ENCODE measurements at places on chromosomes 12 and 14. TPM values are rescaled to one million over a fixed set of nuclear protein-coding genes. Genes with fewer than 3 reads are reported as not detected.
A peak's percentile ranks its signal among the peaks of the same experiment; 100 is the strongest.

Gene ZBTB1
- total RNA-seq, result 71.1 TPM

Gene MGAT4C
- not detected for total RNA-seq

Gene KERA
- not detected for total RNA-seq

Gene RITA1
- 18.0 TPM for total RNA-seq

Gene C12orf50
- total RNA-seq, result not detected

Gene CLEC6A
- total RNA-seq, result not detected

Gene MUCL1
- total RNA-seq, result not detected

Gene IL26
- total RNA-seq, result 1.00 TPM

Gene MYF6
- not detected for total RNA-seq

Gene MYO1H
- not detected for total RNA-seq

Gene PDE3A
- total RNA-seq, result not detected

Gene ERH
- total RNA-seq, result 334 TPM

DNA sequence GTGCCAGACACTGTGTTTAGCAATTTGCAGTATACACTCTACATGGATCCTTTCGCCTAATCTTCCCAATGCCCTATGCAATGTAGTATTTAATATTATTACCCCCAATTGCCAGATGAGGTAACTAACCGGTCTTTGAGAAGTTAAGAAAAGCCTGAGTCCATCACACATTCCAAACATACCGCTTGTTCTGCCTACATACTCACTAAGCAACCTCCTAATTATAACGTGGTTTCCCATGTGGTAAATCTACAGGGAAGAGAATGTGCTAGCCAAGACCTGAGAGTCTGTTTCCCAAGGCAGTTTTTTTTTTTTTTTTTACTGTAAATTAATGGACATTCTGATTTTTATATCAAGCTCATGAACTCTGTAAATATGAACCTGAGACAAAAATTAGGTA is 37.2 kb downstream of the ATP2B1 start:
- peaks cover 24% of the 10 kb centered on the region for H3K4me1 ChIP-seq
- H3K4me3 ChIP-seq, result no peak overlapping the region
- no peaks in the 10 kb centered on the region for H3K27me3 ChIP-seq
- no peak overlapping the region for H3K27ac ChIP-seq
- DNase-seq, result no peak
- H3K36me3 ChIP-seq, result peaks cover 8% of the 10 kb centered on the region

GRCh38 chr12:25896981-25897380 is 61.5 kb upstream of the RASSF8 start:
- no peaks in the 10 kb centered on the region for H3K36me3 ChIP-seq
- H3K27ac ChIP-seq, result no peak overlapping the region
- no peak overlapping the region for H3K4me3 ChIP-seq
- H3K27me3 ChIP-seq, result no peaks in the 10 kb centered on the region
- no peaks in the 10 kb centered on the region for H3K4me1 ChIP-seq

DNA sequence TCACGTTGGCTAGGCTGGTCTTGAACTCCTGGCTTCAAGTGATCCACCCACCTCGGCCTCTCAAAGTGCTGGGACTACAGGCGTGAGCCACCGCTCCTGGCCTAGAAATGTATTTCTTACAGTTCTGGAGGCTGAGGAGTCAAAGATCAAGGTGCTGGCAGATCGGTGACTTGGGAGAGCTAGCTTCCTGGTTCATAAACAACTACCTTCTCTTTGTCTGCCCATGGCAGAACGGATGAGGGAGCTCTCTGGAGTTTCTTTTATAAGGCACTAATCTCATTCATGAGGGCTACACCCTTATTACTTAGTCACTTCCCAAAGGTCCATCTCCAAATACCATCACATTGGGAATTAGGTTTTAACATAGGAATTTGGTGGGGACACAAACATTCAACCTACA is 38.9 kb downstream of the SLC17A8 start:
- H3K4me3 ChIP-seq, result no peak overlapping the region
- no peak overlapping the region for H3K27ac ChIP-seq
- no peaks in the 10 kb centered on the region for H3K4me1 ChIP-seq
- H3K27me3 ChIP-seq, result peaks cover 2% of the 10 kb centered on the region
- no peak for DNase-seq
- no peaks in the 10 kb centered on the region for H3K36me3 ChIP-seq

DNA sequence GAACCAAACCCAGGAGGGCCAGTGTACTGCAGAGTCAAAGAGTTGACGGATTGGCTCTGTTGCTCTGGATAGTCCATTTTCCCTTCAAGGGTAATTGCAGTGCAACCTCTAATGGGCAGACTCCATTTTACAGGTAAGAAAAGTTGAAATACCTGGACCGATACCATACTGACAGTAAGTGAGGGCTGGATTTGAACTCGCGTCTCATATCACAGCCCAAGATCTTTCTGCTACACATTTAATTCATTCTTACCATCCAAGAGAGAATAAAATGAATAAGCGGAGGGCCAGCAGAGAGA is 356 bp upstream of the ZC3H14 start:
- peaks cover 32% of the 10 kb centered on the region for H3K4me1 ChIP-seq
- peak overlapping the region; percentile 93 for H3K27ac ChIP-seq
- H3K36me3 ChIP-seq, result peaks cover 6% of the 10 kb centered on the region
- H3K27me3 ChIP-seq, result peaks cover 24% of the 10 kb centered on the region
- DNase-seq, result no peak

DNA sequence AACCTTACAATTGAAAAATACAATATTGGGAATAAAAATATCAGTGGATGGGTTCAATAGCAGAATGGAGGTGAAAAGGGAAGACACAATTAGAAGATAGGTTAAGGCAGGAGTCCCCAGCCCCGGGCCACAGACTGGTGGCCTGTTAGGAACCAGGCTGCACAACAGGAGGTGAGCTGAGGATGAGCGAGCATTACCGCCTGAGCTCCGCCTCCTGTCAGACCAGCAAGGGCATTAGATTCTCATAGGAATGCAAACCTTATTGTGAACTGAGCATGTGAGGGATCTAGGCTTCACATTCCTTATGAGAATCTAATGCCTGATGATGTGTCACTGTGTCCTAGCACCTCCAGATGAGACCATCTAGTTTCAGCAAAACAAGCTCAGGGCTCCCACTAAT is 27.3 kb upstream of the ST8SIA1 start:
- H3K4me1 ChIP-seq, result no peaks in the 10 kb centered on the region
- no peak overlapping the region for H3K4me3 ChIP-seq
- DNase-seq, result no peak
- no peak overlapping the region for H3K27ac ChIP-seq

GRCh38 chr14:104366931-104367865 is 212.4 kb upstream of the C14orf180 start:
- H3K36me3 ChIP-seq, result no peaks in the 10 kb centered on the region
- H3K4me1 ChIP-seq, result no peaks in the 10 kb centered on the region
- no peaks in the 10 kb centered on the region for H3K27me3 ChIP-seq

GRCh38 chr12:132449565-132450417 is 40.2 kb upstream of the FBRSL1 start:
- H3K36me3 ChIP-seq, result peaks cover 1% of the 10 kb centered on the region
- no peak for DNase-seq
- H3K4me3 ChIP-seq, result no peak overlapping the region
- peaks cover 45% of the 10 kb centered on the region for H3K4me1 ChIP-seq
- peaks cover 2% of the 10 kb centered on the region for H3K27me3 ChIP-seq

DNA sequence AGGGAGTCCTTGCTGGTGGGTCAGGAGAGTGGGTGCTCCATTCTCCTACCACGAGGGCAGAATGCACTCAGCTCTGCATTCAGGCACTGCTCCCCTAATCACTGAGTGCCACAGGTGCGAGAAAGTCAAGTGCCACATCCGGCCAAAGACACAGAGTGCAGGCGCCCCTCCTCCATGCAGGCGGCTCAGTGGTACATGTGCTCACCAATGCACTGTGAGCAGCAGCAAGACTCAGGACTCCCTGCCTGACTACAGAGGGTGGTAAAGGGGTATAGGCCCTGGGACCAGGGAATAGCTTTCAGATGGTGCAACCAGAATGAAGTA is 32.9 kb downstream of the ZFYVE21 start:
- DNase-seq, result peak; percentile 75
- H3K4me3 ChIP-seq, result no peak overlapping the region
- H3K27ac ChIP-seq, result peak overlapping the region; percentile 86
- no peaks in the 10 kb centered on the region for H3K36me3 ChIP-seq

GRCh38 chr12:109950625-109951024 is 45.5 kb downstream of the GIT2 start:
- H3K36me3 ChIP-seq, result peaks cover 73% of the 10 kb centered on the region
- peaks cover 42% of the 10 kb centered on the region for H3K4me1 ChIP-seq
- H3K27me3 ChIP-seq, result no peaks in the 10 kb centered on the region
- H3K27ac ChIP-seq, result no peak overlapping the region
- no peak overlapping the region for H3K4me3 ChIP-seq

GRCh38 chr12:49338830-49339463 is 2.0 kb upstream of the C1QL4 start:
- H3K4me3 ChIP-seq, result no peak overlapping the region
- H3K27me3 ChIP-seq, result peaks cover 87% of the 10 kb centered on the region
- H3K4me1 ChIP-seq, result peaks cover 33% of the 10 kb centered on the region
- DNase-seq, result no peak
- H3K36me3 ChIP-seq, result no peaks in the 10 kb centered on the region

DNA sequence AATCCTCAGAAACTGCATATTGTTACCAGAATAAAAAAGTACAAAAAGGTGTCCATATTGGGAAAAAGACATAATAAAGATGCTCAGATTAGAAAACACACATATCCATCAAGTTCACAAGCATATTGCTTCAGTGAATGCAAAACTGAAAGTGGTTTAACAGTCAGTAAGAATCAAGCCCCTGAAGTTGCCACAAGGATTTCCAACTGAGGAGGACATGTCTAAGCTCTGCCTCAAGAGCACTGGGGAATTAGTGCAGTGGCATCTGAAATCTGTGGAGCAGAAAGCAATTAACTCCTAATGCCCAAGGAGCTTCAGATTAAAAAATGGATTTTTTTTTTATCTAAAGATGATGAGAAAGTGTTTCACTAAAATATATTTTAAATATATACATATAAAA is 113.2 kb downstream of the DENND5B start:
- H3K4me3 ChIP-seq, result no peak overlapping the region
- peaks cover 5% of the 10 kb centered on the region for H3K27me3 ChIP-seq
- no peak overlapping the region for H3K27ac ChIP-seq
- DNase-seq, result no peak

DNA sequence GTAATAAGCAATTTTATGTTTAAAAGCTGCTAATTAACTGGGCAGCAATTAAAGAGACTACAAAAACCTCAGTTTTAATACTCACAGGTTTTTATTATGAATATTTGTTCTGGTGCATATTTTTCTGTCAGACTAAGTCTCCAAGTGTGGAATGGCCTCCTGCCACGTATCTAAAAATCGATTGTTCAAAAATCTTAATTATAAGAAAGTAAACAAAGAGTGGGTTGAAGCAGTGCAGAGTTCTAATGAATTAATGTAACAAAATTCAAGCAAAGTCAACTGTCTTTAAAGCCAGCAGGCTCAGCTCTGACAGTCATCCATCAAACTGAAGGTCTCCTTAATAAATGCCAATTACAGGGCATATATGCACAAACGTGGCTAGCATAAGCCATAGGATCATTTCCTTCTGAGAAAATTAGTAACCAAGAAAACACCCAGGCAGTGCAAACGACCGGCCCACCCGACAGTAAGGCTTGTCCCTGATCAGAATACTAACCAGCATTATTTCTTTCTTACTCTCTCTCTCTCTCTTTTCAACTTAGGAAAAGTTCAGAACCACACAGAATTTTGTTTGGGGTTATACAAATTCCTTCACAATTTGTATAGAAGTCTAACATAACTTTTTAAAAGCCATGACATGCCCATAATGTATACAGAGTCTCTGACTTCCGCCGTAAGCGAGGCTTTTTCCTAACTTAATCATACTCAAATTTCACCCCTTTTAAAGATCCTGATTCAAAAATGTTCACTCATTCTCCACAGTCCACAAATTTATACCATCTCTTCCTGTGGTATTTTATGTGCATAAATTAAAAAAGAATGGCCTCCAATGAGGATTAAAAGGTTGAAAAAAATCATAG is 83.8 kb downstream of the SLC25A21 start:
- H3K36me3 ChIP-seq, result no peaks in the 10 kb centered on the region
- no peak overlapping the region for H3K27ac ChIP-seq
- no peaks in the 10 kb centered on the region for H3K4me1 ChIP-seq
- DNase-seq, result no peak
- H3K27me3 ChIP-seq, result no peaks in the 10 kb centered on the region

- no peaks in the 10 kb centered on the region for H3K4me1 ChIP-seq
- no peak overlapping the region for H3K4me3 ChIP-seq
- H3K27me3 ChIP-seq, result no peaks in the 10 kb centered on the region
- H3K27ac ChIP-seq, result no peak overlapping the region
- H3K36me3 ChIP-seq, result peaks cover 28% of the 10 kb centered on the region
Observed at GRCh38 chr12:119803381-119803791, 73.7 kb downstream of the CIT start.

- no peak overlapping the region for H3K27ac ChIP-seq
- H3K36me3 ChIP-seq, result no peaks in the 10 kb centered on the region
- no peak for DNase-seq
- no peak overlapping the region for H3K4me3 ChIP-seq
- no peaks in the 10 kb centered on the region for H3K4me1 ChIP-seq
- H3K27me3 ChIP-seq, result no peaks in the 10 kb centered on the region
Observed at GRCh38 chr12:63098851-63099250, 52.1 kb downstream of the AVPR1A start.

DNA sequence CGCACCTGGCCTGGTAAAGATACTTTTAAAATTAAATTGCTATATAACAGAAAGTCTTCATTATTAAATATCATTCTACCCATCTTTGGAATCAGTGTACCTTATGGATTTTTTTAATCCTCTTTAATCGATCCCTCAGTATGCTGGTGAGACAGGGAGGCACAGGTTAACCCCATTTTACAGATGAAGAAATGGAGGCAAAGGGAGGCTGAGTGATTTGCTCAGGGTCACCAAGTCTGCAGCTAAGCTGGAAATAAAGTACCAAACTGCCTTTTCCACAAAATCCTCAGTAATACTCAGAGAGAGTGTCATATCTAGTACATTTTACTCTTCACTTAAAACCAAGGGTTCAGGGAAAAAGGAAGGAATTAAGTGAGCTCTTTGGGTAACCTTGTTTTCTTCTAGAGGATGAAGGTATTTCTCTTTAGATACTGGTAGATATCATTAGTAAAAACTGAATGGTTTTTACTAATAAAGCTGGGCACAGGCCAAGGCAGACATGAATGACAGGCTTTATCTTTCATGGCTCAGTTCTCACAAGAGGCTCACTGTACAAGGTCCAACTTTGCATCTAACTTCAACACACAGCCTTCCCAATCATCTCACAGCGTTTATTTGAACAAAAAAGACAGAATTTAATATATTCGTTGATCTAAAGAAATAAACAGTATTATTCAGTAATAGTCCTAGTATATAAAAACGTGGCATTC is 35.3 kb upstream of the TTC7B start:
- DNase-seq, result no peak
- no peak overlapping the region for H3K27ac ChIP-seq
- no peaks in the 10 kb centered on the region for H3K4me1 ChIP-seq

Data from activated CD4-positive, alpha-beta T cell treated with anti-CD3 and anti-CD28 coated beads, Interleukin-2, amount 10 ng/mL, durations not matched to agents 7 days and 5 days (primary cell).